SJSA1 (cell line): ENCODE measurements at places on chromosomes 16 and 17. TPM values are rescaled to one million over a fixed set of nuclear protein-coding genes. Genes with fewer than 3 reads are reported as not detected.

DNA sequence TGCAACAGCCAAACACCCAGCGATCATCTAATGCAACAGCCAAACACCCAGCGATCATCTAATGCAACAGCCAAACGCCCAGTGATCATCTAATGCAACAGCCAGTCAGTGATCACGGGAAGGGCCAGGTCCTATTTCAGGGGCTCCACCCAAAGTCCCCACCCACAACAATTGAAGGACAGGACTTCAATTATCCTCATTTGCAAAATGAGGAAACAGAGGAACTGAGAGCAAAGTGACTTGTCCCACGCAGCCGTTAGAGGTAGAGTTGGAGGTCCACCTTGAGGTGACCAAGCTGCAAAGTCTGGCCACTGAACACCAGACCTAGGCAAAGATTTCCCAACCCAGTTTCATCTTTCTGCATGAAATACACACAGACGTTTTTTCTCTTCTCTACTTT lies 3.7 kb downstream of the ZG16B start:
- no peaks in the 10 kb centered on the region for H3K36me3 ChIP-seq
- H3K4me1 ChIP-seq: peaks cover 21% of the 10 kb centered on the region
- DNase-seq: no peak
- H3K27me3 ChIP-seq: no peaks in the 10 kb centered on the region

Gene SLC5A10
- total RNA-seq: 0.13 TPM in 1 of 2 replicates, not detected in the other

Gene OTOA
- total RNA-seq: not detected in 2 replicates

DNA sequence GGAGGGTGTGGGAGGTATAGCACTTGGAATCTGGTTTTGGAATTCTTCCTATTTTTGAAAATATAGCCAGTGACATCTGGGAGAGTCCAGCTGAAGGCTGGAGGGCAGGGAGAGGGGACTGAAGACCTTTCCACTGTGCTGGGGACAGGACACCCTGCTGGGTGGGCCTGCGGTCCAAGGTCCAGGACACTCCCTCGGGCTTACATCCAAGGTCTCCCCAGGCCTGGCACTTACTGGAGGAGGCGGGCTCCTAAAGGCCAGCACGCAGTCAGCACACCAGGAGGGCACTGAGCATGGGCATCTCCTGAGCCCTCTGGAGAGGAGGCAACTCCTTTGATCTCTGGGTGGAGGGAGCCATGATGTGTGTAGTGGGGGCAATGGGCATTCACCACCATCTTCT lies 35.5 kb upstream of the ETV4 start:
- peaks cover 50% of the 10 kb centered on the region for H3K4me1 ChIP-seq
- H3K4me3 ChIP-seq: no peak overlapping the region
- no peaks in the 10 kb centered on the region for H3K36me3 ChIP-seq
- H3K27me3 ChIP-seq: no peaks in the 10 kb centered on the region

Gene OR1A1
- total RNA-seq: not detected in 2 replicates

DNA sequence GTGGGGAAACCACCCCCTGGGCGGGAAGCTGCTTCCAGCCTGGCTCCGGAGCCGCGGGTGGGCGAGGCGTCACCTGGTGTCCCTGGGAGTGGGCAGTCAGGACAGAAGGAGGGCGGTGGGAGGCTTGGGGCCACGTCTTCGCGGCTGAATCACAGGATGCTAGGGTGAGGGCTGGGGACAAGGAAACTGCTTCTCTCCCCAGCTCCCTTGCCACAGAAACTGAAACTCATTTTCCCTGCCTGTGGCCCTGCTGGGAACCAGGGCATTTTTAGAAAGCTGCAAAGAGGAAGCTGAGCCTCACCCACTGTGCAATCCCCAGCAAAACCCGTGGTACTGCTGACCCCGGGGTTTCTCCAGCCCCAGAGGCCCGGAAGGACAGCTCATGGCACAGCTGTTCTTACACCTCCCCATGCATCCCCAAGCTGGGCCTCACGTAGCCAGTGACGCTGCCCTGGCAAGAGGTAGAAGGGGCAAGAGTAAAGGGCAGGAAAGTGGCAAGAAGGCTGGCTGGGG lies 8.2 kb downstream of the RHBDF2 start:
- H3K4me1 ChIP-seq: peaks cover 22% of the 10 kb centered on the region
- H3K36me3 ChIP-seq: no peaks in the 10 kb centered on the region
- H3K27ac ChIP-seq: peak overlapping the region; percentile 13; the same call in 1 of the 2 replicates
- peak; percentile 39 for DNase-seq

DNA sequence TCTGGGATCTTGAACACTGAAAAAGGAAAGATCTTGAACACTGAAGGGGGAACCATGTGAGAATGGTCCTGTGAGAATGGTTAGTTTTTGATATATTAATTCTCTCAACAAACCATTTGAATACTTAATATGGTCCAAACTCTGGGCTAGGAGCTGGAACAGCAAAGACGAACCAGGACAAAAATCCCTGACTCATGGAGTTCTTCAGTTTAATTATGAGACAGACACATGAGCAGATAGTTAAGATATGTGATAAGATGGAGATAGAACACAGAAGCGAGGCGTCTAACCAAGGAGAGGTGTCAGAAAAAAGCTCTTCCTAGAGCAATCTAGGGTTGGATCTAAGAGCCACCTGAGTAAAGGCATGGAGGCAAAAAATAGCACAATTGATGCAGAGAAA lies 1.6 kb downstream of the CKLF start:
- H3K27ac ChIP-seq: no peak overlapping the region
- H3K36me3 ChIP-seq: peaks cover 51% of the 10 kb centered on the region
- H3K27me3 ChIP-seq: no peaks in the 10 kb centered on the region
- no peak overlapping the region for H3K4me3 ChIP-seq
- DNase-seq: no peak

DNA sequence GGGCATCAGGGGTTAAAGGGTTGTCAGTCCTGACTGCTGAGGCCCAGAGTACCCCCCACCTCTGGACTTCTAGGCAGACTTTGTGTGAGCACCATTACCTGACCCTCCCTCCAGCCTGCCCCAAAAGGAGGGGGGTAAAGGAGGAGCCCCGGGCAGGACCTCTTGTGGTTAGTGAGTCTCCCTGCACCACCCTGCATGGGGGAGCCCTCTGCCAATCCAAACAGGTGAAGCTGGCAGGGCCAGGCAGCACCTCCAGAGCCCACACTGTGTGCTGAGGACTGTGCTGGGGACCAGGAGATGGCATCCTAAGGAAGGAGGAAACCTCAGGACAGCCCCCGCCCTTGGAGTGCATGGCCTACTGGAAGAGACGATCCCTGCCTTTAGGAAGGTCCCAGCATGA lies 2.6 kb upstream of the KRT14 start:
- no peaks in the 10 kb centered on the region for H3K27me3 ChIP-seq
- H3K36me3 ChIP-seq: no peaks in the 10 kb centered on the region
- H3K4me3 ChIP-seq: no peak overlapping the region
- no peak for DNase-seq

DNA sequence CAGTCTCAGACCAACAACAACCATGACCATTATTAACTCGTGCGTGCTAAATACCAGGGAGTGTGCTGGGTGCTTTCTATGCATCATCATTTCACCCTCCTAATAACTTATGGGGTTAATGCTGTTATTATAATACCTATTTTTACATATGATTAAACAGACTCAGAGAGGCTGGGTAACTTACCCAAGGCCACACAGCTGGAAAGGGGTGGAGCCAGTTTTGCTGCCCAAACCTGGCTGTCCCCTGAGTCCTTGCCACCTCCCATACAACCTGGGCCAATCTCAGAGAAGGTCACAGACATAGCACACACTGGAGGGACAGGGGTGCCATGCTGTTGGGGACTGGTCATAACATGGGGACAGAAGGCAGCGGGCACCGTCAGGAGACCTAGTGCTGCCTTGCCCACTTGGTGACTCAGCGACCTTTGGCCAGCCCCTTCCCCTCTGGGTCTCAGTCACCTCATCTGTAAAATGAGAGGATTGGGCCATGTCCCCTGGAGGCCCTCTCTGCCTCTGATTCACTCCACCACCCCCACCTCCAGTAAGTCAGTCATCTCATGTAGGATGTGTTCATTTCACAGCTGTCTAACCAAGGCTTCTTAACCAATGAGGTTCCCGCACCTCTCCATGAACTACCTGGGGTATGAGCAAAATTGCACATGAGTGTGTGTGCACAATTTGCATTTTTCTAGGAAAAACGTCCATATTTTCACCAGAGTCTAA lies 11.4 kb upstream of the FADS6 start:
- H3K36me3 ChIP-seq: no peaks in the 10 kb centered on the region
- no peak for DNase-seq
- no peak overlapping the region for H3K27ac ChIP-seq
- H3K4me3 ChIP-seq: no peak overlapping the region
- H3K4me1 ChIP-seq: no peaks in the 10 kb centered on the region
- H3K27me3 ChIP-seq: peaks cover 71% of the 10 kb centered on the region

DNA sequence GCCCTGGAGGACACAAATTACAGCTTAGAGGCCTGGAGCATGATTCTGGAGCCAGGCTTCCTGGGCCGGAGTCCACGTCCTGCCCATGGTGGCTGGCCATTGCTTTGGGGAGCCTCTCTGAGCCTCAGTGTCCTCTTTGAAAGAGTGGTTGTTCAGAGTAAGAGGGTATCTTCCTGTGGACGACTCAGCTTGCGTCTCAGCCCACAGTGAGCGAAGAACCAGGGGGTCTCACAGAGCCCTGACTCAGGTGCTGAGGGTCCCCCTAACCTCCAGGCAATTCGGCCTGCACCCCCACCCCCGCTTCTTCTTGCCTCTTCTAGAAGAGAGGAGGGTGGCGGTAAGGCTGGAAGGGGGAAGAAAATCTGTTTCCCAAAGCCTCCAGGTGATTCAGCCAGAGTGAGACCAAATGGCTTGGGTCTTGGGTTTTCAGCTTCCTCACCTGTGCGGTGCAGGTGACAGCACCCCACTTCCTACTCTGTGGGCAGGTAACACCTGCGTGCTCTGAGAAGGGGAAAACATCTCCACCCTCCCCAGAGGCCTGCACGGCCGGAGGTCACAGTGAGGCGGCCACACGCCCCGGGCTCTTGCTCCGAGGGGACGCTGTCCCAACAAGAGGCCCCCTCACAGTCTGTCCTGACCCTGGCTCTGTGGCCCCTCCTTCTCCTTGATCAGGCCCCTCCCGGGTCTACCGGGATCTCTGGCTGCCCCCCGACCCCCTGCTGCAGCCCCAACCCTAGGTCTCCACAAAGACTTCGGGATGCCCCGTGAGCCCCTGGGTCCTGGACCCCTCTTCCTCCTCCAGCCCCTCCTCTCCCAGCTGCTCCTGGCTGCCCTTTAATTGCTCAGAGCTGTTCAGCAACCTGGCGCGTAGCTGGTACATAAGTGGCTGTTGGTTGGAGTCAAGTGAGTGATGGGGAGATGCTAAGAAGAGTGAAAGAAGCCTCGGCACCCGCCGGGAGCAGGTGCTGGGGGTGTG lies 119.2 kb downstream of the METRNL start:
- H3K36me3 ChIP-seq: no peaks in the 10 kb centered on the region
- no peaks in the 10 kb centered on the region for H3K27me3 ChIP-seq

Gene COPRS
- total RNA-seq: 119 and 197 TPM in 2 replicates

- H3K4me1 ChIP-seq: peaks cover 24% of the 10 kb centered on the region
- H3K27ac ChIP-seq: no peak overlapping the region
- H3K27me3 ChIP-seq: no peaks in the 10 kb centered on the region
- DNase-seq: no peak
- H3K36me3 ChIP-seq: no peaks in the 10 kb centered on the region
These were observed 147.6 kb upstream of the NOG start for GRCh38 chr17:56445692-56446411.

GRCh38 chr17:62109378-62109902 lies 44.4 kb upstream of the MED13 start:
- no peak overlapping the region for H3K4me3 ChIP-seq
- no peaks in the 10 kb centered on the region for H3K36me3 ChIP-seq

DNA sequence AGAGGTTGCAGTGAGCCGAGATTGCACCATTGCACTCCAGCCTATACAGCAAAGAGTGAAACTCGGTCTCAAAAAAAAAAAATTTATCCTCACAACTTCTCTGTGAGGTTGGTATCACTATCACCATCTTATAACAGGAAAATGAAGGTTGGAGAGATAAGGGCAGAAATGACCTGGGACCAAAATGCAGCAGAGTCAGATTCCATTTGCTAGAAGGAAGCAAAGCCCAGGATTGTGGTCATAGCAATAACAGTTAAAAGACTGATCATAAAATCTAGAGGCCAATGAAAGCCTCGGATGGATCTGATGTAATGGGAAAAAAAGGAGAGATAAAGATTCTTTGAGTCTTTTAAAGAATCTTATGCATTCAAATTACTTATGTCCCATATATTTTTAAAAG lies 69.6 kb upstream of the TEKT1 start:
- no peak overlapping the region for H3K4me3 ChIP-seq
- no peaks in the 10 kb centered on the region for H3K4me1 ChIP-seq
- no peak for DNase-seq
- H3K36me3 ChIP-seq: no peaks in the 10 kb centered on the region

Gene KRTAP17-1
- not detected in 2 replicates for total RNA-seq

DNA sequence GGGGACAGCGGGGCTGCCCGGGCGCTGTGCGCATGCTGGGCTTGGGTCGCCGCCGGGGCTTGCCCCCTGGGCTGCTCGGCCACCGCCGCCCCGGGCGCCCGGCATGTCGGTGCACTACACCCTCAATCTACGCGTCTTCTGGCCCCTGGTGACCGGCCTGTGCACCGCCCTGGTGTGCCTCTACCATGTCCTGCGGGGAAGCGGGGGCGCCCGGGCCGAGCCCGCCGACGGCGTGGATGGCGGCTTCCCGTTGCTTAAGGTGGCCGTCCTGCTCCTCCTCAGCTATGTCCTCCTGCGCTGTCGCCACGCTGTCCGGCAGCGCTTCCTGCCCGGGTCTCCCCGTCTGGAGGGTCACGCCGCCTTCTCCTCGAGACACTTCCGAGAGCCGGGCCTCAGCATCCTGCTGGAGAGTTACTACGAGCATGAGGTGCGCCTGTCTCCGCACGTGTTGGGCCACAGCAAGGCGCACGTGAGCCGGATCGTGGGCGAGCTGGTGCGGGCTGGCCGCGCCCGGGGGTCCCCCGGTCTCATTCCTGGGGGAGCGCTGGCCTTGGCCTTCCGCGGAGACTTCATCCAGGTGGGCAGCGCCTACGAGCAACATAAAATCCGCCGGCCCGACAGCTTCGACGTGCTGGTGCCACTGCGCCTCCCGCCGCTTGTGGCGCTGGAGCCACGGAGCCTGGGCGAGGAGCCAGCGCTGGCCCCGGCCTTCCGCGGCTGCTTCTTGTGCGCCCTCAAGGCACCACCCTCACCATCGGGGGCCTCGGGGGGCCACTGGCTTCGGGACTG lies 789 bp downstream of the ITPRIPL2 start:
- H3K36me3 ChIP-seq: peaks cover 44% of the 10 kb centered on the region
- peak; percentile 69 for DNase-seq
- peaks cover 56% of the 10 kb centered on the region for H3K4me1 ChIP-seq
- peak overlapping the region; percentile 78 for H3K27ac ChIP-seq
- H3K27me3 ChIP-seq: no peaks in the 10 kb centered on the region
- peak overlapping the region; percentile 77 for H3K4me3 ChIP-seq

DNA sequence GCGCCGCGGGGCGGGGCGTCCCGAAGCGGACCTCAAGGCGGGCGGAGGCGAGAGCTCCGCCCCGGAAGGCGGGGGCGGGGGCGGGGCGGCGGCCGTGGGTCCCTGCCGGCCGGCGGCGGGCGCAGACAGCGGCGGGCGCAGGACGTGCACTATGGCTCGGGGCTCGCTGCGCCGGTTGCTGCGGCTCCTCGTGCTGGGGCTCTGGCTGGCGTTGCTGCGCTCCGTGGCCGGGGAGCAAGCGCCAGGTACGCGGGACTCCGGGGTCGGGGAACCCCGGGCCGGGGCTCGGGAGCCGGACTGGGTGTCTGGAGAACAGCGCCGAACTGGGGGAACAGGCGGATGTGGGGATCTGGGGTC lies at the start of gene TNFRSF12A:
Gene TNFRSF12A (plus strand): TSS at position 122 of the 357 bp plus-strand sequence. CDS start 30 bp downstream, at position 152.
- peak within 1 kb of the TSS; percentile 96 for H3K4me3 ChIP-seq
- H3K36me3 ChIP-seq: peaks cover 41% of the 10 kb centered on the region
- no peaks in the 10 kb centered on the region for H3K27me3 ChIP-seq
- DNase-seq: peak; percentile 81

GRCh38 chr16:50271148-50272041 lies 5.0 kb downstream of the ADCY7 start:
- H3K36me3 ChIP-seq: peaks cover 56% of the 10 kb centered on the region
- DNase-seq: no peak
- H3K27ac ChIP-seq: no peak overlapping the region
- H3K27me3 ChIP-seq: no peaks in the 10 kb centered on the region
- peaks cover 15% of the 10 kb centered on the region for H3K4me1 ChIP-seq
- H3K4me3 ChIP-seq: no peak overlapping the region
